B cell (primary cell): ENCODE measurements at places on chromosomes 5 and 9. TPM values are rescaled to one million over a fixed set of nuclear protein-coding genes. Genes with fewer than 3 reads are reported as not detected.

Gene GABRP
- not detected in 2 replicates for total RNA-seq

Gene UBTD2
- 9.2 and 10.6 TPM in 2 replicates for total RNA-seq

Gene CCDC187
- 7.6 and 8.2 TPM in 2 replicates for total RNA-seq

Gene EQTN
- 0.95 TPM in 1 of 2 replicates, not detected in the other for total RNA-seq

Gene NPM1
- 819 and 920 TPM in 2 replicates for total RNA-seq

Gene PHYHD1
- total RNA-seq = 0.96 and 1.5 TPM in 2 replicates

Gene C1QTNF2
- not detected in 2 replicates for total RNA-seq

Gene ADAMTS12
- not detected in 2 replicates for total RNA-seq

Gene CORO2A
- total RNA-seq = 2.0 TPM in 2 replicates

Gene FABP6
- total RNA-seq = not detected in 2 replicates

Gene ADGRD2
- not detected in 2 replicates for total RNA-seq

Gene TLX3
- total RNA-seq = not detected in 2 replicates

Gene CCDC152
- total RNA-seq = 4.2 and 4.8 TPM in 2 replicates

Gene DPYSL3
- total RNA-seq = not detected in 2 replicates

- DNase-seq = no peak
These were observed 50.5 kb upstream of the BARHL1 start for GRCh38 chr9:132531710-132532570.

GRCh38 chr5:59177644-59178043 lies 594.8 kb downstream of the RAB3C start:
- DNase-seq = no peak

DNA sequence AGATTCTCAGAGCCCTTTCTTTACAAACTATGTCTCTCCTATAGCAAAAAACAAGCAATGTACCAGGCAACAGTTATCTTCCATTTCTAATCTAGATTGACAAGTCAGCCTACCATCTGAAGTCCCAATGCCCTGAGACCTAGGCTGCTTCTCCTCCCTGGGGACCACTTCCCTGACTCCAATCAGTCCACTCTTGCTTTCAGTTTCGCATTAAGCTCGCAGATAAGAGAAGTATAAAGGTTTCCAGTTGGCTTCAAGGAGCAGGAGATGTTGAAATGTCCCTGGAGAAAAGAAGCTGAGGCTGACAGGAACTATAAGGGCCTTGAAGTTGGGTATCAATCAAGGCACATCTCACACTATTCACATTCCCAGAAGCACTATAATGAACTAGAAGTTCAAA lies 32.3 kb downstream of the ERP44 start:
- DNase-seq = peak; percentile 55

DNA sequence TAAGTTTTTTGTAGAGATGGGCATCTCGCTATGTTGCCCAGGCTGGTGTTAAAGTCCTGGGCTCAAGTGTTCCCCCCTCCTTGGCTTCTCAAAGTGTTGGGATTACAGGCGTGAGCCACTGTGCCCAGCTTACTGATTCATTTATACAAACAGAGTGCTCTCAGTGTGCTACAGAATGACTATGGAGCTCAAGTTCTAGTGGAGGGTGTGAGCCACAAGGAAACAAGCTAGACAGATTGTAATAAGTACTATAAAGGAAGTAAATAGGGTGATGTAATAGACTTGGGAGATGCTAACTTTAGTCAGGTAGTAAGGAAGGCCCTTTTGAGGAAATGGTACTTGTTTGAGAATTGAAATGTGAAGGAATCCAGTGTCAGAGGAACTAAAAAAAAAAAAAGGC lies 1.7 kb upstream of the TMEM267 start:
- peak; percentile 10 for DNase-seq

DNA sequence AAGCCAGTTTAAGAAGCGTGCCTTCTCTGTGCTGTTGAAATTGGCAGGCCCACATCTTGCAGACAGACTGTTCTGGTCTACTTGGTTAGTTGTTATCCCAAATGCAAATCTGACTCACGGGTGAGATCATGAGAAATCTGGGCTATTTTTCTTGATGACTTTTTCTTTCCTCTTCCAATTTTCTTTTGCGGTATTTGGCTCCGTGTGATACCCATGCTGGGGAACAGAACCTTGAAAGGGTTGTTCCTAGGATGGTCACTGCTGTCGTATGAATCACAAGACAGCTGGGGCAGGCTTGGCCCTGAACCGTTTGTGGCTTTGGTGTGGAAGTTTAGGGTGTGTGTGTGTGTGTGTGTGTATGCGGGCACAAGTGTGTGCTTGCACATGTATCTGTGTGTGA lies 24.6 kb downstream of the PDZD2 start:
- no peak for DNase-seq

DNA sequence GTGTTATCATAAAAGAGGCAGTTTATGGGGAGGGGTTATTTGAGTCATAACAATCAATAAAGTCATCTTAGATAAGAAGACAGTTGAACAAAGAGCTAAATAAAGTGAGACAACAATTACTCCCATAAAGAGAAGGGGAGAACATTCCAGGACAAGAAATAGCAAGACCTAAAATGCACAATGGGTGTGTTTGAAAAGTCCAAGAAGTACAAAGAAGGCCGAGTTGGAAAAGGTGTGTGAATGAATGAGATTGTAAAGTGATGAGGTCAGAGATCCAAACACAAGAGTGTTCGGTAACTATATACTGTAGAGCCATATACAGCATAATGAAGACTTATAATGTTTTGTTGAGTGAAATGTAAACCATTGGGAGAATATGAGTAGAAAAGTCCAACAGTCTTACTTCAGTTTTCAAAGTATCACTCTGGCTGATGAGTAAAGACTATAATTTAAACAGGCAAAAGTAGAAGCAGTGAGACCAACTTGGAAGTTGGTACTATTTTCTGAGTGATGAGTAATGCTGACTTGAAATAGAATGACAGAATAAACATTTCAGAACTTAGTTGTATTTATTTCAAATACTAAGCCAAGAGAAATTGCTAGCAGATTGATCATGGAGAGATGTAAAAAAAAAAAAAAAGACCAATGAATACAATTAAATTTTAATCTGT lies 868.7 kb upstream of the CDH9 start:
- DNase-seq = no peak

DNA sequence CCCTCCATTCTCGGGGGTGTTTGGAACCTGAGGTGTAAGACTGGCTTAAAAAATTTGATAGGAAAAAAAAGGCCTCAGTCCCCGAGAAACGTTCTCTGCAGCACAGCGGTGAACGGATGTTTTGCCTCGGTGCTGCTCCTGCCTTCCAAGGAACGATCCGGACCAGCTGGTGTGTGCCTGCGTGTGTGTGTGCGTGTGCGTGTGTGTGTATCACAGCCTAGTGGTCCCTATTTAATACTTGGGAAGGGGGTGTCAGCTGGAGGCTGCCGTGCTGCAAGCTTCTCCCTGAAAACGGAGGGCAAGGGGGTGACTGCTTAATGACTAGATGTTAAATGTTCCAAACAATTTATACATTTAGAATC lies 76.9 kb downstream of the LHX2 start:
- no peak for DNase-seq

- no peak for DNase-seq
These were observed 73.5 kb downstream of the CAMSAP1 start for GRCh38 chr9:135833864-135834263.

DNA sequence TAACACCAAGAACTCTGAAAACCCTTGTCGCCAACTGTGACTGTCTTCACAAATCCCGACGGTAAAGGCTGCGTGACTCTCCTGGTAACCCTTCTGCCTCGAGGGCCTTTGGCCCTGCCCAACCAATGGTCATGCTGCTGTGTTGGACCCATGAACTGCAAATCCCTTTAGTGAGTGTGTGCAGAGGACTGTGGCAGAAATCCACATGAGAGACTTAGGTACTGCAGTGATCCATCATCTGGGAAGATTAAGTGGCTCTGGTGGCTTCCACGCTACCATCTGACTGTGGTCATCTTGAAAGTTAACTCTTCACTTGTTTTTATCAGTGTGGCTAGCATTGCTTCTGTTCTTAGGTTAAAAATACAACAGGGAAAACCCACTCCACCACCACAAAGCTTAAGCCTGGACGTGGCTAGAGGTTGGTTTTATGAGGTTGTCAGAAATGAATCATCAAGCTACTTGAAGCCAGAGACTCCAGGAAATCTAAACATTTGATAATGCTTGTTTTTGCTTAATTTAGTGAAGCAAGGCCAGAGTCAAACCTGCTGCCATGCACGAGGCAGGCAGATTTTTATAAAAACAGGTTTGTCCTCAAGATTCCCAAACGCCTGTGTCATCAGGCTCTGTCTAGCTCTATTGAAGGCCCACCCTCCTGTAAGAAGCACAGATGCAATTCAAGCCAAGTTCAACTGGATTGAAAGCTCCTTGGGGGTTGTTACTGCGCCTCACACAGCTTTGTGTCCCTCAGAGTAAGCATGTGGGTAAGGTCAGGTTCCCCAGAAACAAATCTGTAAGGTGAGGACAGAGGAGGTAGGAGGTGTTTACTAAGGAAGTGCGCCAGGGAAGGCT lies 52.7 kb upstream of the ERCC6L2 start:
- no peak for DNase-seq

DNA sequence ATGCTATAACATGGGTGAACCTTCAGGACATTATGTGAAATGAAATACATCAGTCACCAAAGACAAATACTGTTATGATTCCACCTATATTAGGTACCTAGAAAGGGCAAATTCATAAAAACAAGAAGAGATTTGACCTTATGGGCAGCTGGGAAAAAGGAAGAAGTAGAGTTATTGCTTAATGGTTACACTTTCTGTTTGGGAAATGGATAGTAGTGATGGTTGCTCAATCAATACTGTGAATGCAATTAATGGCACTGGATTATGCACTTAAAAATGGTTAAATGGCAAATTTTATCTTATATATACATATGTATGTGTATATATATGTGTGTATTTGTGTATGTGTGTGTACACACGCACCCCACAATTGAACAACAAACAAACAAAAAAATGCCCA lies 15.2 kb downstream of the FKBP15 start:
- DNase-seq = no peak

- no peak for DNase-seq
These were observed 3.1 kb upstream of the FAM53C start for GRCh38 chr5:138334867-138335447.

DNA sequence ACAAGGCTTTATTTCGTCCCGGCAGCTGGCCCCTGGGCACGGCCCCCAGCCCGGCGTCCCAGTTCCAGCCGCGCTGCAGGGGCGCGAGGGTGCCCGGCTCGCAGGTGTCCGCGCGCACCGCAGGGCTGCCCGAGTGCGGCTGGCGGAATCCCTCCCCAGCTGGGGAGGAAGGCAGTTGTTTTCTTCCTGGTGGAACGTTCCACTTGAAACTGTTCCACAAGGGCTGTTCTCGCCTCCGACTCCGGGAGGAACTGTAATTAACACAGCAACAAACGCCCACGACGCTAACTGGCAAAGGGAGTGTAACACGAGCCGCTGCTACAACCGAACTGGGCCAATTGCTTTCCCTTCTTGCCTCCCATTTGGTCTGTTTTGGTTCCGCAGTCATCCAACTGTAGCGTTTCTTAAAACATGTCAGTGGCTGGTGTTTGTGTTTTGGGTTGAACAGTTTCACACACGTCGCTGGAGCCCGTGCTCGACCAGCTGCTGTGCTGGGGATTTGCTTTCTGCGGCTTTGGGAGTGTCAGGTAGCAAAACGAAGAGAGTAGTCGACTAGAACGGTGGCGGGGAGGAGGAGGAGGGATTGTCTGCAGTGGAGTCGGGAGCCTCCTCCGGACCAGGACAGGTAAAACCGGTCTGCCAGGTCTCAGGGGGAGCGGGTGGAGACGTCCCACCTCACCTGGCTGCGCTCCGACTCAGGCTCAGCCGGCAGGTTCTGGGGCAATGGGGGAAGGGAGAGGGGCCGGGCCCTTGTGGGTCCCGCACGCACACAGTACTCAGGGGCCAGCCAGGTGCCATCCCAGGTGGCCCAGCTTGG lies 131.6 kb upstream of the NIPBL start:
- peak; percentile 70 for DNase-seq

- DNase-seq = no peak
These were observed 42.7 kb downstream of the TNPO1 start for GRCh38 chr5:72859127-72859526.

- DNase-seq = no peak
These were observed 30.7 kb downstream of the KCNT1 start for GRCh38 chr9:135732569-135733257.

DNA sequence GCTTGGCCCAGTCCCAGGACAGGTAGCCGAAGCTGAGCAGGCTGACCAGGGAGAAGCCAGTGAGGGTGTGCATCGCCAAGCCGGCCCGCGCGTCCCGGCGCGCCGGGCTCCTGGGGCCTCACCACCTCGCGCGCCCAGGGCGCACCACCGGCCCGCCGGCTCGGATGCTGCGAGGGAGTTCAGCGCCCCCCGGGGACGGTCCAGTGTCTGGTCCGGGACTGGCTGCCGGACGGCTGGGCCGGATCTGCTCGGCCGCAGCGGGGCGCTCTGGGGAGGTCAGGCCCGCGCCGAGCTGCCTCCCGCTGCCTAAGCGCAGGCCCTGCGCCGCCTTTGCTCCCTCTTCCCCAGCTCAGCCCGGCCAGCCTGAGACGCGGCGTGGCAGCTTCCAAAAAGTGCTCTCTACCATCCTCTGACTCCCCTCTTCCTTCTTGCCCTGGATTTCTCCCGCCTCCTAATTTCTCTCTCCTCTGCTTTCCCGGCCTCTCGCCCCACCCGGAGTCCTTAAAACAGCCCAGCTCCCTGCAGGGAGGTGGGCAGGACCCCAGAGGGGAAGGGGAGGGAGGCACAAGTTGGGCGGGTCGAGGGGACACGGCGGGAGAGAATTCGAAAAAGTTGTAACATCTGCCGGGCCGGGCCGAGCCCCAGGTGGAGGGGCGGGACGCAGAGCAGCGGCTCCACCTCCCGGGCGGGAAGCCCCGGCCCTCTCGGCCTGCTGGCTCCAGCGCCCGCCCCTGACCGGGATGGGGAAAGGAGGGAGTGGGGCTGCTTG lies at the start of gene ARSI:
TSS of gene ARSI (minus strand) at position 605 of the 769 bp plus-strand sequence. CDS start at position 73, 532 bp downstream.
- no peak for DNase-seq

- no peak for DNase-seq
These were observed 58.8 kb upstream of the TMEM171 start for GRCh38 chr5:73061593-73061992.

GRCh38 chr9:131273856-131274673 lies 2.2 kb downstream of the FAM78A start:
- peak; percentile 45 for DNase-seq

GRCh38 chr9:110142868-110143481 lies 65.0 kb downstream of the C9orf152 start:
- no peak for DNase-seq

DNA sequence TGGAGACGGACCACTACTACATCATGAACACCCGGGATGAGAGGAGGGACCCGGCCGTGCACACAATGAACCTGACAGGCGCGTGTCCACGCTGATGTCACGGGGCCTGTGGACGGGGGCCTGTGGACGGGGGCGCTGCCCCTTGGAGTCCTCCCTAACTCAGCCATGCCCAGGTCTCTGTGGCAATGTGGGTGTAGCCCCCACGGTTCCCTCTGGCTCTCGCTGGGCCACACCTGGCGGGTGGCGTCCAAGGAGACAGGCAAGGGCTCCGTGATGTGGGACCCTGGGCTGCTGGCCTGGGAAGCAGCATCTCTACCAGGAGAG lies 22.1 kb downstream of the PAEP start:
- DNase-seq = no peak

GRCh38 chr9:114301798-114302565 lies 20.9 kb upstream of the ORM1 start:
- no peak for DNase-seq

DNA sequence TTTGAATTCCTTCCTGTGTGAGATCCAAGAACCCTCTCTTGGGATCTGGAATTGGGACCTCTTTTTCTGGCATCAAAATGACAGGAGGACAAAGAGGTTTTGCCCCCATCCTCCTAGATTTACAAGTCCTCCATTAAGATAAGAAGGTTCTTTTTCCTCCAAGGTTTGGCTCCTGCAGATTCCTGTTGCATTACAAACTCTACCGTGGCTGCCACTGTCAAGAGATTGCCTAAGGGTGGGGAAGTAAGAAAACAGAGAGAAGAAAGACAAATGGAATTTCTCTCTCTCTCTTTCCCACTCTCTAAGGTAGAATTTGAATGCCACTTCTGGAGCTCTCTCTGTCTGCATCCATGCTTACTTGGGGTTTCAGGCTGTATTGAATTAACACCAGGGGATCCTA lies 12.0 kb upstream of the SVEP1 start:
- DNase-seq = no peak
